ENCODE measurements at places on chromosomes 6 and 20.

DNA sequence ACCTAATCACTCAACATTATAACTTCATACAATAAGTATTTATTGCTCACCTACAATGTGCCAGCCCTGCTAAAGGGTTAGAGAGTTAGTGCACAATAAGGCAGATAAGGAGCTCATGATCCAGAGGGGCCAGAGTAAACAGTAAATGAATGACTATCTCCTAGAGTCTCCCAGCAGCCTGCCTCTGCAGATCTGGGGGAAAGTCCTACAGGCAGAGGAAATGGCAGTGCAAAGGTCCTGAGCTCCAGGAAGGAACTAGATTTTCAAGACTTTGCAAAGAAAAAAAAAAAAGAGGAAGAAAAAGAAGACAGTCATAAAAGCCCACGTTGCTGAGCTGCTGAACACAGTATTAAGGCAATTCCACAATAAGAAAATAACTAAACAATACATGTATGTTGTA is 160.1 kb downstream of the SIM1 start:
- no peak for DNase-seq

GRCh38 chr20:14197097-14197496 is 140.3 kb downstream of the FLRT3 start:
- peak; percentile 86 for DNase-seq

GRCh38 chr6:80214436-80215022 is 108.1 kb downstream of the BCKDHB start:
- DNase-seq = peak; percentile 62

DNA sequence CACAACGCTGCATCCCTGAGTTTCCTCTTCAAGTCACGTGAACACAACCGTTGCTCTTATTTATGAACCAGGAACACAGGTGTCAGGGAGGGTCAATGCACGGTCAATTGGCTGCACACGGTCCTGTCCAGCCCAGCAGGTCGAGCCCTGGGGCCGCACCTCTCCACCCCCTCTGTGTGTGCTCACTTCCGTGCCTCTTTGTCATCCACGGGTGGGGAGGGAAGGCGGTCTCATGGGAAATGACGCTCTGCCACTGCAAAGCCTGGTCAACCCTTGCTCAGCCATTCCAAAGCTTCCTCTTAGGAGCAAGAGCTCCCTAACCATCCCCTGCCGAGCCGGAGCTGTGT is 38.7 kb downstream of the DACT2 start:
- no peak for DNase-seq

DNA sequence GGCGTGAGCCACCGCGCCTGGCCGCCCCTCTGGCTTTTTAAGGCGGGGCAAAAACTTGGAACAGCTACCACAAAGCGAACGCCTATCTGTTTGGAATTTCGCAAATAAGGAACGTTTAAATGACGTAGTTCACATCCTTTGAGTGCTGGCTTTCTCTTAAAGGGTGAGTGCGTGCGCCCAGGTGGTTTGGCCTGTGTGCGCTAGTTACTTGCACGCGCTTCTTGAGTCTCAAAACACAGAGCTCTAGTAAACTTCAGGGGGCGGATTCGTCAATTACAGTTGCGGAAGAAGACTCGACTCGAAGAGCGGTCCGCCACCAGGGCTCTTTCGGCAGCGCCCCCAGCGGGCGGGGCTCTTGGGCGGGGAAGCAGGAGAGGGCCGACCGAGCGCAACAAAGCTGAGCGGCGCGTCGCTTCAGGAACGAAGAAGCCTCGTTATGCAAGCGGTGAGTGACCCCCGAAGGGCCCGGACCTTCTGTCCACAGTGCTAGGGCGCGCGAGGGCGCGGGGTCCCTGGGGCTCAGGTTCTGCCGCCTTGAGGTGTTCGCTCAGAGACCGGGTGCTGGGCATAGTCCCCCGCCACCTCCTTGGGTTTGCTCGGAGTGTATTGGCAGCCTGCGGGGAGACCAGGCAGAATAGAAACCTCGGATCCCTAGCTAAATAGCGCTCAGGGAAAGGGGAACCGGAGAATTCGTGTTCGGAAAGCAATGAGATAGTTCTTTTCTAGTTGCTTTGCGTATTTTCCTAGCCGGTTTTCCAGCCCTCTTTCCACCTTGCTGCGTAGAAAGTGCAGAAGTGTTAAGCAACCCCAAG is at the start of gene SYCP2L:
TSS of gene SYCP2L (plus strand) at position 362 of the 812 bp plus-strand sequence. CDS start at position 437, 75 bp downstream.
- DNase-seq = peak; percentile 71

GRCh38 chr6:18034798-18035202 is 47.4 kb upstream of the KIF13A start:
- DNase-seq = no peak

DNA sequence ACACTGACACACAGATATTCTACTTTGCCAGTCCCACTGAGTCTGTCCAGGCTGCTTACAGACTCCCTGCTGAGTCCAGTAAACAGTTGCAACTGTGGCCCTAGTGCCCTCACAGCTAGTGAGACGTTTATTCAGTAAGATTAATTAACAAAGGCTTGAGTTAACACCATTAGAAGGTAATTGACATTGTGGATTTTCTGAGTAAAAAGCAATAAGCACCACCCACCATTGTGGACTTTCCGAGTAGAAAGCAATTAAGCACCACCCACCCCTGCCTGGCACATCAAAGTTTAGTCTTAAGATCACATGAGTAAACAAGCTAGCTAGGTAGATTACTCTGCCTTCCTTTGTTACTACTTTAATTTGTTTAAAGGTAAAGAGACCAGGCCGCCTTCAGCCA is 408.6 kb upstream of the IMPG1 start:
- no peak for DNase-seq

Data from amniotic epithelial cell (primary cell).